IPS-NIHi11 (cell line): ENCODE measurements at places on chromosomes 6 and 20.

DNA sequence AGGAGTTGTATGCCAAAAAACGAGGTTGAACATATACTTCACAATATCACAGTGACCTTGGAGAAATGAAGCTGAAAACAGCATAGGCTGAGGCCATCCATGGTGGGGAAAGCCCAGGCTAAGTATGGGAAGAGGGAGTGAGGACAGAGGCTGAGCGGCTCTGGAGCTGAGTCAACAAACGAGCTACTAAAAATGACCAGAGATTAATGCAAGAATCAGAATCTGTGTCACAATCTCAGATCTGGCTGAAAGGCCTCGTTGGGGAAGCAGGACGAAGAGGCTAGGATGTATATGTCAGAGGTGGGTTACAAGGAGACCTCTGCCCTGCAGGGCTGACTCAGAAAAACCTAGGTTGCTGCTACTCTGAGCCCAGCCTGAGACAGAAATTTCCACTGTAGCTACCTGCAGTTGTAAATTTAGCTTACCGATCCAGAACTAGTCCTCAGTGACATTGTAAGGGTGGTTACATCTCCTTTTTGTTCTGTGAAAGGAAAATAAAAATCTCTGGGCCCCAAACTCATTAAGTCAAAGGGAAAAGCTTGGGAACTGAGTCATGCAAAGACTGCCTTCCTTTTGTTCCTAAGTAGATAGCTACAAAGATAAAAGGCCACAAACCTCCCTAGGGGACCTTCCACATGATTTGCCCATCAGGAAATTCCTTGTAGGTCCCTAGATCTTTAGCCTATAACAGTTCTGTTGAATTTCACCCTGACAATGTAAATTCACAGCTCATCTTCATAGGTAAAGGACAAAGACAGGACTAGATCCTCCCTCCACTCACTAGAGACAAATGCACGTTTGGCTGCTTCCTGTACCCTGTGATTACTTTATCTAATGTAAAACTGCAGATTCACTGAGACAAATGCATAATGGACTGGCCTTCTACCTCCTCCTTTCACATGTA is 8.5 kb upstream of the TUBB2A start:
- DNase-seq: no peak

GRCh38 chr6:148965287-148965686 is 218.5 kb downstream of the UST start:
- no peak for DNase-seq

GRCh38 chr6:132813173-132813856 is 1.1 kb upstream of the RPS12 start:
- DNase-seq: no peak

DNA sequence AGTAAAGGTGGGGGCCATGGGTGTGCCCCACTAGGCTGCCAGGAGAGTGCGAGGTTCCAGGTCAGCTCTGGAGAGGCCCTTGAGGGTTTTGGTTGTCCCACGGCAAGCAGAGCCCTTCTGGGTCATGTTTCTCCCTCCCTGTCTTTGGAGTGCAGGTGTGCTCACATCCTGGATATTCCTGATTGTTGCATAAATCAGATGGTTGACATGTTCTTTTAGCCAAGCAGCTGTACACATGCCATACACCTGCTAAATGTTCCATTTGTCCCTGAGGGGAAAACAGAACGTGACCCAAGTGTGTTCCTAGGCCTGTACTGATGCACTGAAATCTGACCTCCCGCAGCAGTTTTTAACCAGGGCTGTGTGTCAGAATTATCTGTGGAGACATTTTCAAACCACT is 77.5 kb upstream of the BEND3 start:
- no peak for DNase-seq

- DNase-seq: no peak
Observed at GRCh38 chr6:121135425-121135824, 198.9 kb downstream of the TBC1D32 start.

GRCh38 chr20:10927011-10927583 is 253.3 kb upstream of the JAG1 start:
- no peak for DNase-seq

DNA sequence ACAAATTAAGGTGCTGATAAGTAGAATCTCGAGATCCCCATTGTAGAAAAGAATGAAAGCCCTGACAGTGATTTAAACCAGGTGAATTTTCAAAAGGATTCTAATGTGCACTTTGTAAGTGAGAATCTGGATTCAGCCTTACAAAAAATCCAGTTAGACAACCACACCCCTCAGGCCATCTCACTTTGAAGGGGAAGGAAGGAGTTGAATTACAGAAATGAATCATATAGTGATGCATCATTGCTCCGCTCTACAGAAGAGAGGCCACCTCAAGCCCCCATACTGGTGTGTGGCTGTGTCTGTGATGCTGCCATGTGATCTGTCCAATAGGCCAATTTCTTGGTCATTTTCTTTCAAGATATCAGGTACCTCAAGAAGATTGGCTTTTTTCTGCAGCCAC is 85.5 kb upstream of the NT5E start:
- DNase-seq: no peak

GRCh38 chr20:834151-834746 is 734 bp downstream of the FAM110A start:
- DNase-seq: no peak

DNA sequence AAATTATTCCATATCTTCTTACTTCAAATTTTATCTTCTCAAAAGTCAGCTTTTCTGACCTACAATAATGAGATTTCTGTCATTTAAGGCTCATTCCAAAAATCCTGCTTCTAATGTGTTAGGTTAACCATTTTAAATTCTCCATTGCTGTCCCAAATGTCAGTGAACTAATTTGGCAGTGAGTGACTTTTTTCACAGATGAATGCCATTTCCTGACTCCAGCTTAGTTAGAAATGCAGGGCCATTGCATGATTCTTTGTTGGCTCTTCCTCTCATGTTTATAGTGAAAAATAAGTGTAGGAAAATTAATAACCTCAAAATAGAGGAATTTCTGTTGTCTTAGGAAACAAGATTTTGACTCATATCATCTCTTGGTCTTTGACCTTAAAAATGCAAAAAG is 44.1 kb downstream of the VIP start:
- no peak for DNase-seq

- no peak for DNase-seq
Observed at GRCh38 chr6:70706491-70707123, 38.9 kb downstream of the SMAP1 start.
